Left lung (tissue), 14 donors: ENCODE measurements at places on chromosomes 3 and 15.

GRCh38 chr15:89127054-89127702 is 38.9 kb downstream of the ABHD2 start:
- no peak for DNase-seq

DNA sequence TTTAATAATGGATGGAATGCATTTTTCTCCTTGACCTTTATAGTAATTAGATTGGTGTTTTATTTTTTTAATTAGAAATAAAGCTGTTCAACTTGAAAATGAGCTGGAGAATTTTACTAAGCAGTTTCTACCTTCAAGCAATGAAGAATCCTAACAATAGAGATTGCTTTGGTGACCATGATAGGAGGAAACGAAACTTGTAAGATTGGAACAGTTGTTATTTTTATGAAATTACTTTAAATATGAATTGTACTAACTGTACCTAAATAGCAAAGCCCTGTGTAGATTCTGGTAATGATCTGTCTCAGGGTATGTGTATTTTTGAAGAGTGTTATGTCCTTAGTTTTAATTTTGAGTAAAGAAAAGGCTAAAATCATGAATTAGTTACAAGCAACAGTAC is 44.4 kb downstream of the MFN1 start:
- DNase-seq, result no peak

GRCh38 chr3:146550743-146551510 is 6.5 kb upstream of the PLSCR1 start:
- no peak for DNase-seq

- DNase-seq, result no peak
These were observed 65.9 kb upstream of the ARHGEF3 start for GRCh38 chr3:56867671-56868070.

DNA sequence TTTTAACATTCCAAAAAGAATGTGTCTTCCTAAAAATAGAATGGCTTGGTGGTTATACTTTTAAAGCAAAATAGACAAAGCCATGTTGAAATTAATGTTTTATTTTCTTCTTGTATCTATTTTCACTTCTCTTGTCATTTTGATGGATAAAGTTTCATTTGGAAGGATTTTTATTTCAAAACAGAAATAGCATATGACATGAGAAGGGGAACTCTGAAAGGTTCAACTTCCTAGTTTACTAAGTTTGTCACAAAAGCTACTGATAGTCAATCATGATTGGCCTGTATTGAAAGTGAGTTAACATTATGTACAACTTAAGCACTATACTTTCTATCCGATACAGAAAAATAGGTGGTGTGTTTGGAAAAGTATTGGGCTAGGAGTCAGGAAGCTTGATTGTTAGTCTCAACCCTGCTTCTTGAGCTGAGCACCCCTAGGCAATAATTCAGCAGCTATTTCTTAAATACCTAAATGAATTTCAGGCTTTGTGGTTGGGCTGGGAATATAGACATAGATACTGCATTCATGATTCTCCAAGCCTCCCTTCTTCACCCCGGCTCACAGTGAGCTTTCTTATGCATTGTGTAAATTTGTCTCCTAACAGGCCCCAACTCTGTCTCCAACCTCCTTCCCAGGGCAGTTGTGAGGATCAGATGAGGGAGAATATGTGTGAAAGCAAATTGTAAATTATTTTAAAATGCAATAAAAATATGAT is 46.9 kb upstream of the CSPG4 start:
- no peak for DNase-seq

DNA sequence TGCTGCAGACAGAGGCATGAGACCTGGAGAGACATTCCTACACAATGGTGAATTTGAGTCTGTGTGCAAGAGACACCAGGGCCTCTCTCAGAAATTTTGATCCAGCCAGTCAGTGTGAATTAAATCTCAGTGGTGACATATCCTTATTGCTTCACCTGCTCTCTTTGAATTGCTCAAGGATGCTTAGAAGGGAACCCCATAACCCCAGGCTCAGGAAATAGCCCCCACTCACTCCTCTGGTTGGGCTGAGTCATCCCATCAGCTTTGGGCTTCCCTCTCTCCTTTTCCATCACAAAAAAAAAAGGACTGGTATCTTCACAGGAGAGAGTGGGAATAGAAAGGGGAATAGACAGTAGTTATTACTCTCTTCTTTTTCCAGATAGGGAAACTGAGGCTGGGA is 33.0 kb upstream of the LARS2 start:
- no peak for DNase-seq

- DNase-seq, result no peak
These were observed 172.6 kb downstream of the RBMS3 start for GRCh38 chr3:29453284-29454001.

DNA sequence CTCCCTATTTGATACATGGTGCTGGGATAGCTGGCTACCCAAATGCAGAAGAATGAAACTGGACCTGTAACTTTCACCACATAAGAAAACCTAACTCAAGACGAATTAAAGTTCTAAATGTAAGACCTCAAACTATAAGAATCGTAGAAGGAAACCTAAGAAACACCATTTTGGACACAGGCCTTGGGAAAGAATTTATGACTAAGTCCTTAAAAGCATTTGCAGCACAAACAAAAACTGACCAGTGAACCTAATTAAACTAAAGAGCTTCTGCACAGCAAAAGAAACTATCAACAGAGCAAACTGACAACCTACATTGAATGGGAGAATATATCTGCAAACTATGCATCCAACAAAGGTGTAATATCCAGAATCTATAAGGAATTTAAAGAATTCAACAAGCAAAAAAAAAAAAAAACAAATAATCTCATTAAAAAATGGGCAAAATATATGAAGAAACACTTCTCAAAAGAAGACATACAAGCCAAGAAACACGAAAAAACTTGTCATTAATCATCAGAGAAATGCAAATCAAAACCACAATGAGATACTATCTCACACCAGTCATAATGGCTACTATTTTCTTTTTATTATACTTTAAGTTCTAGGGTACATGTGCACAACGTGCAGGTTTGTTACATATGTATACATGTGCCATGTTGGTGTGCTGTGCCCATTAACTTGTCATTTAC is 37.0 kb downstream of the HDGFL3 start:
- no peak for DNase-seq

GRCh38 chr15:63506537-63507035 is 2.2 kb downstream of the USP3 start:
- no peak for DNase-seq

GRCh38 chr15:59892985-59893384 is 111.1 kb upstream of the FOXB1 start:
- DNase-seq, result peak; percentile 22

GRCh38 chr3:15512166-15512565 is 9.3 kb downstream of the COLQ start:
- DNase-seq, result peak; percentile 77

DNA sequence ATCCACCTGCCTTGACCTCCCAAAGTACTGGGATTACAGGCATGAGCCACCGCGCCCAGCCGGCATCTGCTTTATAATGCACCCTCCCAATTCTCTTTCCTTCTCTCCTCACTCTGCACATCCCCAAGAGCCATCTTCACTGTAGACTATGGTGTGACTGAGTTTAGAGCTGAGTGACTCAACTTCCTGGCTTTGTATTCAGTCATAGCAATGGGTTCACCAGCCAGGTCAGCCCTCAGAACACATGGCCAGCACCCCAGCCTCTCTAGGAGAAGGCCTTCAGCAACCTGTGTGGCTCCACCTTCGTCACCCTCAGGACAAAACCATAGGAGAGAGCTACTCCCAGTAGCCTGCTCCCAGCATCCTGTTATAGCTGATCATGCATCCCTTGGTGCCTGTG is 33.0 kb downstream of the ARID3B start:
- DNase-seq, result no peak

DNA sequence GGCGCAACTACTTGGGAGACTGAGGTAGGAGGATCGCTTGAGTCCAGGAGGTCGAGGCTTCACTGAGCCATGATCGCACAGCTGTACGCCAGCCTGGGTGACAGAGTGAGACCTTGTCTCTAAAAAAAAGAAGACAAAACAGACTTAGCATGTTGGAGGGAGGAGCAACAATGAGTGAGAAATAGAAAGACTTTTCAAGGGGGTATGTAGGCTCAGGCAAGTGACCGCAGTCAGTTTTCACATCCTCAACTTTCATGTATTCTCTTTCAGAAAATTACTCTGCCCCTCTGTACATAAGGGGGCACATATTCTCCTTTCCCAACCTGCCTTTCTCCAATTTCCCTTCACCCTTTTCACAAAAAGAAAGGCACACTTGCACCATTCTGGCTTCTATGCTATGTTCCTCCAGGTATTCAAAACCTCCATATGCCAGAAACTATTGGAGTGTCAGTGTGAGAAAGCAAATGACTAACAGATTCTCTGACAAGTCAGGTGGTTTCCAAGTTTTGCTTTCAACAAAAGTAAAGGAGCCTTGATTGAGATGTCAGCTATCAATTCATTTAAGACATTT is 7.6 kb downstream of the NSUN3 start:
- no peak for DNase-seq

GRCh38 chr3:149701206-149701976 is 43.6 kb upstream of the WWTR1 start:
- no peak for DNase-seq

DNA sequence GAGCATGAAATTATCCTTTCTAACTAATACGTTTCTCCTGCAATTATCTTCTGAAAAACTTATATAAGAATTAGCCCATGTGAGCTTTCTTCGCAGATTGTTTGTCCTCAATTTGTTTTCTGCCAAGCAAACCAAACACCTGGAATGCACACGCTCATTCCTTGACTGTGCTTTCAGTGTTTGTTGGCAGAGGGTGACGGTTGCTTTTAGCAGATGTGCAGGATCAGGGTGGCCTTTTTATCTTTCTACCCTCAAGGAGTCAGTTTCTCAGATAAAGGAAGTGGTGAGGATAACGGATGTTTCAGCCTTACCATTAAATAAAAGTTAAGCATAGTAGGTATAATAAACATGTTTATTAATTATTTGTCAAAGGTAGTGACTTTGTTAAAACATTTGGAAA is 15.2 kb downstream of the ARPP21 start:
- DNase-seq, result no peak

DNA sequence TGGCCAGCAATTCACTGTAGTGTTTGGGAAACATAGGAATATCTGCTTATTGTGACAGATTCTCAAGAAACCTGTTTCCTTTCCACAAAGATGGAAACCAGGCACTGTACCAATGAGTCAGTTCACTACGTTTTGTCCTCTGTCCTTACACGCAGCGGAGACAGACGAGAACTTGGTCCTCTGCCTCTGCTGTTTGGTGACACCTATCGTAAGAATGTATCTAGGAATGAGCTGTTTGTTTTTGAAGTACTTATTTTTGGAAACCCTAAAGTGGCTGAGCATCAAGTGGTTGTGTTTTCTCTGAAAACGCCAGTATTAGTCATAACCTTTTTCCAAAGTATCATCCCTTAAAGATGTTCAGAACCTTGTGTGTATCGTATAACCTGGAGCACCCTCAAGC is 93.0 kb downstream of the PGPEP1L start:
- DNase-seq, result no peak

GRCh38 chr15:42032376-42033213 is 11.8 kb upstream of the PLA2G4E start:
- DNase-seq, result no peak

DNA sequence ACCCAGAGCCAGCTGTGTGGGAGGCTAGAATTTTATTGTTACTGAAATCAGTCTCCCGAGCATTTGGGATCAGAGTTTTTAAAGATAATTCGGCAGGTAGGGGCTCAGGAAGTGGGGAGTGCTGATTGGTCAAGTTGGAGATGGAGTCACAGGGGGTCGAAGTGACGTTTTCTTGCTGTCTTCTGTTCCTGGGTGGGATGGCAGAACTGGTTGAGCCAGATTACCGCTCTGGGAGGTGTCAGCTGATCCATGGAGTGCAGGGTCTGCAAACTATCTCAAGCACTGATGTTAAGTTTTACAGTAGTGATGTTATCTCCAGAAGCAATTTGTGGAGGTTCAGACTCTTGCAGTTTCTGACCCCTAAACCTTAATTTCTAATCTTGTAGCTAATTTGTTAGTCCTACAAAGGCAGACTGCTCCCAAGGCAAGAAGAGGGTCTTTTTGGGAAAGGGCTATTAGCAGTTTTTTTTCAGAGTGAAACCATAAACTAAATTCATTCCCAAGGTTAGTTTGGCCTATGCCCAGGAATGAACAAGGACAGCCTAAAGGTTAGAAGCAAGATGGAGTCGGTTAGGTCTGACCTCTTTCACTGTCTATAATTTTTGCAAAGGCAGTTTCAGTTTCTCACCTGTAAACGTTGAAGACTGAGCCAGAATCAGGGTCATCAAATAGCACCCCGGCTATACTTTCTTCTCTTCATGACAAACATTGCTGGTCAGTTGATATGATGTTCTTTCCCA is 28.2 kb downstream of the FLNB start:
- DNase-seq, result no peak

DNA sequence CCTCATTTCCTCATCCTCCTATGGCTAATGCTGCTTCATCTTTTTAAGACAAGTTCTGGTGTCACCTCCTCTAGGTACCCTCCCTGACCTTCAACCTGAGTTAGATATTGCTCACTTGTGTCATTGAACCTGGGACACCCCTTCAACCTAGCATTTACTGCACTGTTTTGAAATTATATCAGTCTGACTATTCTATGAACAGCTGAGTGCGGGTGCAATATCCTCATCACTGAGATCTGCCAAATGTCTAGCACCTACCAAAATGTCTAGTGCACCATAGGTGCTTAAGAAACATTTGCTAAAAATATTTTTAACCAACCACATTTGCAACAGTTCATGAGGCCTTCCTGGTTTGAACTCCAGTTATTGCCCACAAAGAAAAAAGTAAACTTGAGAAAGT is 34.5 kb downstream of the RETNLB start:
- no peak for DNase-seq

DNA sequence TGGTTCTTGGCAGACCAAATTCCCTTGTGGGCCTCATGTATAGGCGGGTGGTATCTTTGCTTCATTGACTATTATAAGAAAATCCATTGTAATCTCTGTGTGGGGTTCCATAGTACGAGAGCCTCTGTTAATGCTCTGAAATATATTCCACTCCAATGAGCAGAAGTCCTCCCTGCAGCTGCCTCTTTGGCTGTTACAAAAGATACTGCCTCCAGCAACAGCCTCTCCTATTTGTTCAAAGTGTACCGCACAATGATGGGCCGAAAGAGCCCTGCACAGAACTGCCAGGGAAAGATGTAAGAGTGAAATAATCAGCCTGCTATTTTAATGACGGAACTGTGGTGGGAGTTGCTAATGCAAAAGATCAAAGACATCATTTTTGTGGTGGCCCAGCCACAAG is 48.9 kb downstream of the GRK7 start:
- DNase-seq, result no peak

DNA sequence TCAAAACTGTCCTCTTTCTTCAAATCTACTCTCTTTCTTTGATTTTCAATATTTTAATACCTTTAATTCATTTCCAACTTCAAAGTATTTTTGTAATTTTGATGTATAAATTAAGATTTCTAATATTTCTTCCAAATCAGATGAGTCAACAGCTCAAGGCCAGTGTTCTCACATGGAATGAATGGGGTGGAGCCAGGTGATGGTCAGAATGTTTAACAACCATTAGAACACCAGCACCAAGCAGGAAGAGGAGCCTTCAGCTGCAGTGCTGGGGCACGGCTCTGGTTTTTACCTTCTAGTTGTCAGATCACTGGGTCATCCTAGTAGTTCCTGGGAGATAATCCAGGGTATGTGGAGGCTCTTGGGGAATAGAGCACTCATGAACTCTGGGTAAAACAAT is 494.5 kb upstream of the PDZRN3 start:
- no peak for DNase-seq
